ENCODE measurements at places on chromosomes 11 and 22. TPM values are rescaled to one million over a fixed set of nuclear protein-coding genes. Genes with fewer than 3 reads are reported as not detected.

DNA sequence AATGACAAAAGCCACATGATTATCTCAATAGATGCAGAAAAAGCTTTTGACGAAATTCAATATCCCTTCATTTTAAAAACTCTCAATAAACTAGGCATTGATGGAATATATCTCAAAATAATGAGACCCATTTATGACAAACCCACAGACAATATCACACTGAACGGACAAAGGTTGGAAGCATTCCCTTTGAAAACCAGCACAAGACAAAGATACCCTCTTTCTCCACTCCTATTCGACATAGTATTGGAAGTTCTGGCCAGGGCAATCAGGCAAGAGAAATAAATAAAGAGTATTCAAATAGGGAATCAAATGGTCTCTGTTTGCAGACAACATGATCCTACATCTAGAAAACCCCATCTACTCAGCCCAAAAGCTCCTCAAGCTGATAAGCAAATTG, 52.0 kb downstream of the CASP12 start:
- no peak for DNase-seq
- H3K27me3 ChIP-seq: no peaks in the 10 kb centered on the region
- H3K36me3 ChIP-seq: no peaks in the 10 kb centered on the region
- peaks cover 14% of the 10 kb centered on the region for H3K4me1 ChIP-seq

DNA sequence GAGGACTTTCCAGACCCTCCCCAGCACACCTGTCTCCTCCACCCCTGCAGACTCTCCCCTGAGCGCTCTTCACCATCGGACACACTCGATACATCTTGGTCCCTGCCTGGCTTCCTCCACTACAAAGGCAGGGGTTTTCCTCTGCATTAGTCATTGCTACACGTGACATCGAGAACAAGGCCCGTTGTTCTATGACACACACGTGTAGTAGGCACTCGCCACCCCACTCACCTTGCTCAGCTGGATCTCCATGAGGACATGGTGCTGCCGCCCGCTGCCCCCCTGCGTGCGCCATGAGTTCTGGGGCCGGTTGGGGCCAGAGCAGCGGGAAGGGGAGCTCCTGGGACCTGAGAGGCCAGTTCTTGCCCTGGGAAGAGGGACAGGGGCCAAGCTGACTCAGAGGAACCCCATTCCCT, 16.7 kb downstream of the ATG2A start:
- peaks cover 2% of the 10 kb centered on the region for H3K27me3 ChIP-seq
- no peak overlapping the region for H3K4me3 ChIP-seq
- no peaks in the 10 kb centered on the region for H3K4me1 ChIP-seq
- peaks cover 7% of the 10 kb centered on the region for H3K36me3 ChIP-seq

DNA sequence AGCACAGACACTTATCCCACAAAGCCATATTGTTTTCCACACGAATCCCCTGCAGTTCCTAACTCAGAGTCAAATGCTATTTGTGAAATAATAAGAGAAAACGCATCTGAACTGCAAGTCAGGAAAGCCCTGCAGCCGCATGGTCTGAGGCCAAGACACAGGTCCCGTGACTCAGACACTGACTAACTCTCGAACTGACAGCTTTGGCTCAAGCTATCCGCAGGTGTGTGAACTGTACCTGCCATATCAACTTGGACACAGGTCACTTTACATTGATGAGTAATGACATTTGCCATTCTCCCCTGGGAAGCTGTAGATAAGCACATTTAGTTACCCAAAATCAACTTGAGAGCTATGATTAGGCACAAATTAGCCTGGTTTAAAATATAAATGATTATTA, 34.9 kb upstream of the NFRKB start:
- no peak overlapping the region for H3K27ac ChIP-seq
- H3K4me3 ChIP-seq: no peak overlapping the region
- peaks cover 28% of the 10 kb centered on the region for H3K36me3 ChIP-seq
- no peaks in the 10 kb centered on the region for H3K27me3 ChIP-seq

GRCh38 chr11:125084761-125085231, 21.7 kb downstream of the SLC37A2 start:
- DNase-seq: no peak
- H3K27ac ChIP-seq: no peak overlapping the region
- H3K4me3 ChIP-seq: no peak overlapping the region
- H3K4me1 ChIP-seq: peaks cover 31% of the 10 kb centered on the region
- H3K36me3 ChIP-seq: peaks cover 10% of the 10 kb centered on the region

The CDHR5 gene
- not detected for total RNA-seq

GRCh38 chr11:64234647-64235379, 429 bp downstream of the VEGFB start:
- no peak overlapping the region for H3K27ac ChIP-seq
- H3K36me3 ChIP-seq: no peaks in the 10 kb centered on the region
- no peaks in the 10 kb centered on the region for H3K27me3 ChIP-seq

The SLC22A25 gene
- not detected for total RNA-seq
